ENCODE measurements at places on chromosomes 5 and 9. TPM values are rescaled to one million over a fixed set of nuclear protein-coding genes. Genes with fewer than 3 reads are reported as not detected.

TSSK1B gene
- not detected for total RNA-seq

GRCh38 chr9:3950534-3950933 is 349.3 kb downstream of the GLIS3 start:
- DNase-seq = no peak

GRCh38 chr5:121399879-121400278 is 451.8 kb upstream of the FTMT start:
- DNase-seq = no peak

STKLD1 gene
- total RNA-seq = 0.52 TPM

DNA sequence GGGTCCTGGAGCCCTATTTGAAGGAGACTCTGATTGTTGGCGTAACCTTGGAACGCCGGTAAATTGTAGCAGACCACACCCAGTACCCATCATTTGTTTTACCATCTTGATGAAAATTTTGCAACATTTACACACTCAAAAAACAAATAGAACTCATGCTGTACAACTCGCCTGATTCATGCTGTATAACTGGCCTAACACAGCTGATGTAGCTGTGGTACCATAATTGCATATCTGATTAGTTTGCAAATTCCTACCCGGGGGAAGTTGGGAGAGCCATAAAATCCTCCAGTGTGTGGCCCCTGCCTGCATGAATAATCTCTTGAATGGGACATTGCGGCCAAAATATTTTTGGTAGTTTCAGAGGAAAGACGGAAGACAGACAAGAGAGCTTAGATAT is 9.7 kb downstream of the NIPAL4 start:
- no peak for DNase-seq

DNA sequence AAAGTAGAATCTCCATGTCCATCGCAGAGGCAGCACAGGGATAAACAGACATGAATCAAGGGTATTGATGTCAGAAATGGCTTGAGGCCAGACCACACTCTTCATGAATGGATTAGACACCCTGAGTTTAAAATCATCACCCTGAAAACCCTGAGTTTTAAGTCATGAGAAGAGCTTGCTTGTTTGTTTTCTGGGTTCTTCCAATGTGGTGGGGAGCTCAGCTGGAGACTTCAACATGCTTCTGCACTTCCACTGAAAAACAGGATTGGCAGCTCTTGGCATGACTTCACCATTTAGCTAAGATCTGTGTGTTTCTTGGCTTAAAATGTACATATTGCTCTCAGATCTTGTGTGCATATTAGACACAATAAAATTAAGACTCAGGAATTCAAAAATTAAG is 9.8 kb downstream of the GCNT4 start:
- no peak for DNase-seq

PIP5KL1 gene
- not detected for total RNA-seq

DNA sequence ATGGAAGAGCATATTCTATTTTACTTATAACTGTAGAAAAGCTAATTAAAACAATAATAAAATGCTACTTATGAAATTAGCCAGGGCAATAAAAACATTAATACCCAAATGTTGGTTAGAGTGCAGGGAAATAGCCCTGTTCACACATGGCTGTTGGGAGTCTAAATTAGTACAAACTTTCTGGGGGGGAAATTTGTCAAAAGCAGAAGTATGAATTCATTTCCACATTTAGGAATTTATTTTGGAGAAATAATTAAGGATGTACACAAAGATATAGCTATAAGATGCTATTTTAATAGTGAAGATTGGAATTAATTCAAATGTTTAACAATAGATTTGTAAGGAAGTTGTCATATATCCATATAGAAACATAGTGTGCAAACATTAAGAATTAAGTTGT is 190.5 kb downstream of the SEC61B start:
- DNase-seq = no peak

CARTPT gene
- not detected for total RNA-seq

DNA sequence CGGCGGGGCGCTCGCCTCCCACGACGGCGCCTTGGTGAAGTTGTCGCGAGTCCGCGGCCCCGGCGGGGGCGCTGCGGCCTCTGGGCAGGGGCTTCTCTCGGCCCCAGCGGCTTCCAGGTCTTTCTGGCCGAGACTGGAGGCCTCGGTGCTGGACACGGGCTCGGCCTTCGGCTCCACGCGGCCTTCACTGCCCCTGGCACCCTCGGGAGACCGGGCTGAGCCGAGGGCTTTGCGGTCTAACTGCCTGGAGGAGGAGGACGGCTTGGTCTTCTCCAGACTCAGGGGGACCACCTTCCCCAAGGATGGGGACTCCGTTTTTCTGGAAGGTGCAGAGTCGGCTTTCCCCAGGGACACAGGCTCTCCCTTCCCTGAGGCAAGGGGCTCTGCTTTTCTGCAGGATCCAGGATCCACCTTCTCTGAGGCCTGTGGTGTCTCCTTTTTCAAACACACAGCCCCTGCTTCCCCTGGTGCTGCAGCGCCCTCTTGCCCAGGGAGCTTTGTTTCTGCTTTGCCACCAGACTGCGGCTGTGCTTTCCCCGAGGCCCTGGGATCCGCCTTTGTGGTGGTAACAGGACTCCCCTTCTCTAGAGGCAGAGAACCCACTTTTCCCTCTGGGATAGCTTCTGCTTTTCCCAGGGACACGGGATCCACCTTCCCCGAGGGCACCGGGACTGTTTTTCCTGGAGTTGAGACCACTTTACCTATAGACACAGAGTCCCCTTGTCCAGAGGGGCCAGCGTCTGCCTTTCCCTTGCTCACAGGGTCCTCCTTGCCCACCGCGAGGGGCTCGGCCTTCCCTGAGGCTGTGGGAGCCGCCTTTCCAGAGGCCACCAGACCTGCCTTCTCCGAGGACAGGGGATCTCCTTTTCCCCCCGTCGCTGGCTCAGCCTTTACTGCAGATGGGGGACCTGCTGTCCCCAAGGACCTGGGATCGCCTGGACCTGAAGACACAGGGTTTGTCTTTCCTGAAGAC is 12.3 kb downstream of the GPRIN1 start:
- DNase-seq = no peak

GRK6 gene
- 17.3 TPM for total RNA-seq

DNA sequence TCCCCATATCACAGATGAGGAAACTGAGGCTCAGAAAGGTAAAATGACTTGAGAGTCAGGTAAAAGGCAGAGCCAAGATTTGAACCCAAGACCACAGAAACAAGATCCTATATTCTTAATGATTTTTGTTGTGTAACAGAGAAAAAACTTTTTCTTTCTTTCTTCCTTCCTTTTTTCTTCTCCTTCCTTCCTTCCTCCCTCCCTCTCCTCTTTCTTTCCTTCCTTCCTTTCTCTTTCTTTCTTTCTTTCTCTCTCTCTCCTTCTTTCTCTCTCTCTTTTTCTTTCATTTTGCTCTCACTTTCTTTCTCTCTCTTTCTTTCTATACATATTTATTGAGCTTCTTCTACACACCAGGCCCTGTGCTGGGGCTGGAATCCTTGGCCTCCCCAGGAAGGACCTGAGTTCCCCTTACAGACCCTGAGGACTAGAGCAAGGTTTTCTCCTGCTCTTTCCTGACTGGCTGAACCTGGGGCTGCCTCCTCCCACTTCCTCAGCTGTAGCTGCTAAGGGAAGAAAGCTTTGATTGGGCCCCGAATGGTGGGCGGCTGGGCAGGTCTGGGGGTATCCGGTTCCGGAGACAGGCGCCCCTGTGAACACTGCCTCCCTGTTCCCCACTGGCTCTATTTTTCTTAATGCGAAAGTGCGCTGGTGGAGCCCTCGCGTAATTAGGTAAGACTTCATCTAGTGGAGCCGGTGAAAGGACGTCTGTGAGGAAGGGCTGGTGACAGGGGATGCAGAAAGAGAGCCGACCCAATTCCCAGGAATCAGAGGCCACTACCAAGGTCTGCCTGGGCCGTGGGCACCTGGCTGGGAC is 27.4 kb upstream of the KIF12 start:
- DNase-seq = no peak

FBP2 gene
- not detected for total RNA-seq

DNA sequence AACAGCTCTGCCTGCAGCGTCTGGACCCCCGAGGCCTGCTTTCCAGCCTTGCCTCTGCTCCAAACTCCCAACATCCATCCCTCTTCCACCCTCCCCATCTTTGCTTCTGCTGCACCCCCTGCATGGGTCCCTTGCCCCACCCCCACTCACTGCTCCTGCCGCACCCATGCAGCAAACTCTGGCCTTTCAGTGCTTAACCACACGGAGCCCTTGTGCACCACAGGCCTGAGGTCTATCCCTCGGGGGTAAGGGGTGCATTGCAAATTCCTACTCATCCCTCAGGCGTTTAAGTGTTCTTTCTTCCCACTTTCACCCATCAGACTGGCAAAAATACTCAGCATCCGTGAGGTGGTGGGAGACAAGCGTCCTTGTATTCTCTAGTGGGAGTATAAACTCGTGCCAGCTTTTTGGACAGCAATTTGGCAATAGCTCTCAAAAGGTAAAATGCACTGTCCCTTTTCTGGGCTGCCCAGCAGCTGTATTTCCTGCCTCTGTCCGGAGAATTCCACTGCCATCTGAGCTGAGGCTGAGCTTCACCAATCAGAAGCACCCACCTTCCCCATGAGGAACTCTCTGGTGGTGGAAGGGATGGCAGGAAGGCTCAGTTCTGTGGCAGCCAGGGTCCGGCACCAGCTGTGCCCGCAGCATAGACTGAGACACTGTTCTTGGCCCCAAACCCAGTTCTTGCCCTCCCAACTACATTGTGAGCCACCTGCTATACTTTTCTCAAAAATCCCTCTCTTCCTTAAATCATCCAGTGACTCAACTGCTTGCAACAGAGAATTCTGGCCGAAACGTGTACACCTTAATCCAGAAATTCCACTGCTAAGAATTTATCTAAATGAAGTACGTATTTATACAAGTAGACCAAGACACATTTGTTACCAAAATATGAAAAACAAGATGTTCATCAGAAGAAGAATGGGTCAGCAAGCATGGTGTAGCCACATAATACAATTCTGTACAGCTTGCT is 15.0 kb downstream of the PSMB7 start:
- no peak for DNase-seq

DNA sequence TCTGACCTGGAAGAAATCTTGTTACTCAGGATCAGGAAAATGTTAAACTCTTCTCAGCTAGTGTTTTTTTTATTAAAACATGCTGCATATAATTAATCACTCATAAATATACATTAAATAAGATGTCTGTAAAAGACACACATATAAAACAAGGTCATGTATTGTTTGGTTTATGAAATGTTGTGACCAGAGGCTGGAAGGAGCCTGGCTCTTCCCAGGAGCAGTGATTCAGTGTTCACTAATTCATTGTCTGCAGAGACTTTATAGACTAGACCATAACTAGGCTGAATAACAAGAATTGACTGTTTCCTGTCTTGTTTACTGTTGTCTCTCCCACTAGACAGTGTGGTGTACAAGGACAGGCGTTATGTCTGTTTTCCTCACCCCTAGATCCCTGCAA is 49.1 kb upstream of the ANKRD55 start:
- DNase-seq = no peak

DNA sequence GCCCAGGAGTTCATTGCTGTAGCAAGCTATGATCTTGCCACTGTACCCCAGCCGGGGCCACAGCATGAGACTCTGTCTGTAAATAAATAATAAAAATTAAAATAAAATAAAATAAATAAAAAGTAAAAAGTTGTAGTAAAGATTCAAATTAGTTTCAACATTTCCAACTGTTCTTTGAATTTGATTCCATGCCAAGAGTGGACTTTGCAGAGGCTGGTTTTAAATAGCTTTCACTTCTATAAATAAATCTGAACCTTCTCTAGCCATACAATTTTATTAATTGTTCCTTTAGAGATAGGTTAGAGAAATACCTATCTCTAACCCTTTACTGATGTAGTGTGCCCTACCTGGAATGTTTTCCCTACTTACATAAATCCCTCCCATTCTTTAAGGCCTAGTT is 129.7 kb upstream of the SLIT3 start:
- DNase-seq = no peak

GRCh38 chr9:77891128-77891800 is 140.3 kb downstream of the GNAQ start:
- no peak for DNase-seq

GRCh38 chr5:82635561-82636288 is 357.6 kb upstream of the RPS23 start:
- DNase-seq = no peak

ALDH1A1 gene
- 37.5 TPM for total RNA-seq

DNA sequence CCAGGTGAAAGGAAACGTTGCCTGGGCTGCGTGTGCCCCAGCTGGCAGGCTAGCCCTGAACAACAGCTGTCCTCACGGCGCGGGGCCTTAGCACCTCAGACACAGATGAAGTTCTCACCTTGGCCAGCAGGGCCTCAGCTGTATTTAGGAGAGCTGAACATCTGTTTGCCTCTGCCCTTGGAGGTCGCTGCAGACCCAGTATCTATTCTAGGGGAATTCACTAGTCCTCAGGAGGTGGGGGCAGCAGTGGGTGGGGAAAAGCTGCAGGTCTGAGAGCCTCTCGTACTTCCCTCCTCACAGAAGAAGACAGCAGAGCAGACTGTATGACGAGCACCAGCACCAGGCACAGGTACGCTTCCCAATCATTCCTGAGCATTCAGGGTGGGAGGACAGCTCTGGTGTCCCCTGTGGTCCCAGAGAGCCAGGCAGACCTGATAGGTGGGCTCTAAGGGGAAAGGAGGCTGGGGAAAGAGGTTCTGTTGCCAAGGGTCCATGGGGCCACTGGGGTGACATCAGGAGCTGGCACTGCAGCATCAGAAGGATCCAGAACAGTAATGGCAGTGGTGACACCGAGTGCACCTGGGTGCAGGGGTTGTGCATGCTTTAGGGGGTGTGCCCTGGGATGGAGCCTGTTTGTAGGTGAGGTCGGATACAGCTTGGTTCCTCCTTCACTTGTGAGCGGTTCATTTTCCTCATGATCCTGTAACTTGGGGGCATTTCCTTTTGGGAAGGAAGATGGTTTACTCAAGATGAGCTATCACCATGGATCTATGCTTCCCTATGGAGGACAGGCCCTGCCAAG is 13.8 kb downstream of the CD74 start:
- DNase-seq = no peak

DNA sequence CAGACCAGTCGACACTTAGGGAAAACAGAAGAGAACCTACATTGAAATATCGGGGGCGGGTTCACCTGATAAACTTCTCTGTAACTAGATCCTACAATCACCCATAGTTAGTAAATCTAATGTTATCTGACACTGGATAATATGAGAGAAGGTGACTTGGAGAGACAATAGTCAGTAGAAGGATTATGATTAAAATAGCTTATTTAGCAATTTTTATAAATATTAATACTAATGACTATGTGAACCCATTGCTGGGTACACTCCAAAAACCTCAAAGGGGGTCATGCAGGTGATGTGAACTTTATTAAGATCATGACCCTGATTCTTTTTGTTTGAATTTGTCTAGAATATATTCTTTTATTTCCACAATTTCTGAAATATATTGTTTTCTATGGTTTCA is 164.1 kb upstream of the CCNH start:
- no peak for DNase-seq

DNA sequence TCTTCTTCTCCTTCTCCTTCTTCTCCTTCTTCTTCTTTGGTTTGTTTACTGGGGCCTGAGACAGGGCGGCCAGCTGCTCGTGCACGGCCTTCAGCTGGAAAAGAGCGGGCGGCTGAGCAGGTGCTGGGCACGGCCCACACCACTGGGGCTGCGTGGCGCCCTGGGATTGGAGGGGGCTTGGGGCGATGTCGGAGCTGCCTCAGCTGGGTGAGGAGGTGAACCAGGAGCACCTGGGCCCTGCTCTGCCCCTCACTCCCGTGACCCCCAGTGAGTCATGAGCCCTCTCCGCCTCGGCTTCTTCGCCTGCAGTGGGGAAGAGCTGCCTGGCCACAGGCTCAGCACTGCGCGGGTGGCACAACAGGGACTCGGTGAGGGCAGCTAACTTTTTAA is 14.9 kb downstream of the BRD3OS start:
- DNase-seq = no peak

PCDHGA3 gene
- total RNA-seq = 13.3 TPM

- no peak for DNase-seq
These were observed 125.8 kb upstream of the KLF4 start for GRCh38 chr9:107615321-107615720.

- DNase-seq = no peak
These were observed 52.8 kb upstream of the CARTPT start for GRCh38 chr5:71666321-71666720.

Data from heart left ventricle (tissue), 16 donors.